Spinal cord (tissue), 10 donors: ENCODE measurements at places on chromosomes 2 and 18.

GRCh38 chr2:170408461-170409163 lies 230.7 kb downstream of the MYO3B start:
- no peak for DNase-seq

DNA sequence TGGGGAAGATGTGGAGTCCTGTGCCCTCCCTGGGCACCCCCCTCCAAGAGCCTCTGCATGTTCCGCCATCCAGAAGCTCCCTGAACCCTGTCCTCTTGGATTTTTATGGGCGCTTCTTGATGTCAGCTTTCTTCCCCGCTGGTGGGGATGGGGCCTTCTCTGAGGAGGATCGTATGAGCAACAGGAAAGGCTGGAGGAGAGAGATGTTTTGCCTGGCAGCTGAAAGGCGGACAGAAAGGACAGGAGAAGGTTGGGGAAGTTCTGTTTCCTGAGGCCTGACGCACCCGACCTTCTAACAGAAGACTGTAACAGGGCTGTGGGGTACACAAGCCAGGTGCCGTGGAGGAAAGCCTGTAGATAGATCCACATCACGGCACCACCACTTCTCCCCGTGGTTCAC lies 238.8 kb downstream of the LDLRAD4 start:
- no peak for DNase-seq

DNA sequence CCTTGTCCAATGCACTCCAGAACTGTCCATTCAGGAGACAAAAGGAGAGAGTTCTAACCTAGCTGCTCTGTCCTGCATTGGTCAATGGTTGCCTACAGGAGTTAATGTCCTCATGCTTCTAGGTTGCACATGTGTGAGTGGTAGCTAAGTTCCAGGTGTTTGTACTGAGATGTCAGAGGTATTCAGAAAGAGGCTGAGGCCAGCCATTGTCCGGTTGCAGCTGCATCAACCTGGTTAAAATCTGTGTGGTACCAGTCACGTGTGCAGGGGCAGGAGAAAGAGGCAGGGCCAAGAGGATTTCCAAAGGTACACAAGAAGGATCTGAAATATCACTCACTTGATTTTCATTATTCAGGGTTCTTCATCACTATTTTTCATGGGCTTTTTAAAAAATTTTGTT lies 70.8 kb downstream of the DTNA start:
- DNase-seq = no peak

GRCh38 chr2:5519286-5519685 lies 172.9 kb upstream of the SOX11 start:
- DNase-seq = no peak

- DNase-seq = no peak
Observed at GRCh38 chr2:101883860-101884259, 107.9 kb upstream of the IL1R2 start.
